ENCODE measurements at places on chromosomes 2 and 18.

- peaks cover 18% of the 10 kb centered on the region for H3K36me3 ChIP-seq
- peaks cover 30% of the 10 kb centered on the region for H3K4me1 ChIP-seq
- peak; percentile 97 for DNase-seq
- no peaks in the 10 kb centered on the region for H3K27me3 ChIP-seq
- H3K4me3 ChIP-seq: peak overlapping the region; percentile 80
Observed at GRCh38 chr2:43221763-43222474, 4.5 kb downstream of the ZFP36L2 start.

- H3K4me1 ChIP-seq: no peaks in the 10 kb centered on the region
- H3K27ac ChIP-seq: no peak overlapping the region
- no peaks in the 10 kb centered on the region for H3K27me3 ChIP-seq
- no peak overlapping the region for H3K4me3 ChIP-seq
Observed at GRCh38 chr18:59820663-59821062, 79.1 kb upstream of the PMAIP1 start.

- no peaks in the 10 kb centered on the region for H3K27me3 ChIP-seq
- no peak overlapping the region for H3K27ac ChIP-seq
- H3K4me3 ChIP-seq: no peak overlapping the region
- no peaks in the 10 kb centered on the region for H3K36me3 ChIP-seq
Observed at GRCh38 chr18:51009072-51009471, 20.9 kb upstream of the SMAD4 start.

DNA sequence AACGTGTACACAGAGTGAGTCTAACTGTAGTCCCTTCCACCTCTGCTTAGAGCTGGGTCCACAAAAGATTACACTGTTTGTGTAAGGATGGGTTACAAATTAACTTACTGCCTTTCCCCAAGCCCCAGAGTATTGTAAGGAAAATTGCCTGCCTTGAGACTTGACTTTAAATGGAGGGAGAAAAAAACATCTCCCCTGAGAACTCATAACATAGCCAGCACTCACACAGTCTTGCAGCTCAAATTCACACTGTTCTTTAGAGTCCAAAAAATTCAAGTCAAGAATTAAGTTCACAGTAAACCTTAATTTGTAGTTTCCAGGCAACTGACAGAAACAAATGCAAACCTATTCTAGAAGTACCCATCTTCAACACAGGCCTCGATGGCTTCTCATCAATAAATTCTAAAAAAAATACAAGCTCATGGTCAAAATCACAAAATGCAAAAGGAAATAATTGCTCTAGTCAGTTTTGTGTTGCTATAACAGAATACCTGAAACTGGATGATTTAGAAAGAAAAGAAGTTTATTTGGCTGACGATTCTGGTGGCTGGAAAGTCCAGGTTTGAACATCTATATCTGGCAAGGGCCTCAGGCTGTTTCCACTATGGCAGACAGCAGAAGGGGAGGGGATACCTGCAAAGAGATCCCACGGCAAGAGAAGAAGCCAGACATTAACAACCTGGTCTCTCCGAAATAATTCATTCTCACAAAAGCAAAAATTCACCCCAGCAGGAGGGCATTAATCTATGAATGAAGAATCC, 34.6 kb upstream of the TMEM17 start:
- peak overlapping the region; percentile 59 for H3K4me3 ChIP-seq
- H3K4me1 ChIP-seq: peaks cover 11% of the 10 kb centered on the region
- no peak overlapping the region for H3K27ac ChIP-seq

DNA sequence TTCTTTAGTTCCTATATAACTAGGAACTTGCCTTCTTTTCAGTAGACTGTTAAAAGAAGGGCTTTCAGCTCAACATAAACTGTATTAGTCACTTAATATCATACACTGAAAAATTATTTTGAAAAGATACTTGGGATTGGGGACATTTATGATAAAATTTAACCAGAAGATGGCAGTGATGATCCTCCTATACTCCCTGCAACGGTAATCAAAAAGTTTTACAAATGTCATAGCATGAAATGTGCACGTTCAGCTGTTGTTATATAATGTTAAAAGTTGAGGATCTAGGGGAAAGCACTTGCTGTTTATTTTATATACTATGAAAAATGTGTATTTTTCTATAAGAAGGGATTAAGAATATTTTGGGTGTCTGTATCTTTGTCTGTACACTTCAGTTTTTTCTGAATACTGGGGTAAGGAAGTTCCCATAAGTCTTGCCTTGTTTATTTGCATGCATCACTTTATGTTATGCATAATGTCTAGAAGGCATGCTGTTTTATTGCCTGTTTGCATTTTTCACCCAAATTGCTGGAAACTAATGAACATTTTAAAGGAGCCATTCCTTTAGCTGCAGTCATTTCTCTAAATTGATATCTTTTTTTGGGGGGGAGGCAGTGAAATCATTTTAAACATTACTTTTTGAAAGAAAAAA, 19.0 kb downstream of the DYNC1I2 start:
- H3K27ac ChIP-seq: no peak overlapping the region
- no peak for DNase-seq
- H3K36me3 ChIP-seq: peaks cover 43% of the 10 kb centered on the region
- H3K4me1 ChIP-seq: no peaks in the 10 kb centered on the region

- no peak overlapping the region for H3K27ac ChIP-seq
- no peak for DNase-seq
- peaks cover 63% of the 10 kb centered on the region for H3K36me3 ChIP-seq
Observed at GRCh38 chr2:237686659-237687136, 59.3 kb downstream of the LRRFIP1 start.

Measured in endodermal cell (in vitro differentiated cells).